RCC 7860 (cell line): ENCODE measurements at places on chromosomes 1 and 21.
A peak's percentile ranks its signal among the peaks of the same experiment; 100 is the strongest.

DNA sequence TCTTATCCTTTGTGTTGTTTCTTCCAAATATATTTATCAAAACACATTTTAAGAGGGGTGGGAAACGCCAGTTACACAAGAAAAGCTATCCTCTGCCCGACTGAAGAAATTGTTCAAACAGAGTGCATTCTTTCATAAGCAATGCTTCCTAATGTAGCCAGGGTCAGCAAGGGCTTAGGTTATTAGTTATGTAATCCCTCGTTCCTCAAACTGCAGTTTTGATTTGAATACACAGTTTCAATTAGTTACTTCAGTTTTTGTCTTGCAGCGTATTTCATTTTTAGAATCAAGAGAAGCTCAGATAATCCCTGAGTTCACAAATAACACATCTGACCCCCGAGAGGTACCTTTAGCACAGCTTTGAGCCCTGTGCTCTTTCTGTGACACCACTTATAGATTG is 141.7 kb upstream of the NRIP1 start:
- DNase-seq, result no peak

GRCh38 chr1:93814059-93814794 is 64.8 kb downstream of the DNTTIP2 start:
- DNase-seq, result peak; percentile 74

GRCh38 chr21:31913182-31913608 is 40.4 kb downstream of the HUNK start:
- no peak for DNase-seq

GRCh38 chr1:11272832-11273594 is at the start of gene UBIAD1:
Gene UBIAD1 (plus strand): TSS chr1:11273198. CDS start chr1:11273532, 334 bp downstream.
- DNase-seq, result peak; percentile 66

DNA sequence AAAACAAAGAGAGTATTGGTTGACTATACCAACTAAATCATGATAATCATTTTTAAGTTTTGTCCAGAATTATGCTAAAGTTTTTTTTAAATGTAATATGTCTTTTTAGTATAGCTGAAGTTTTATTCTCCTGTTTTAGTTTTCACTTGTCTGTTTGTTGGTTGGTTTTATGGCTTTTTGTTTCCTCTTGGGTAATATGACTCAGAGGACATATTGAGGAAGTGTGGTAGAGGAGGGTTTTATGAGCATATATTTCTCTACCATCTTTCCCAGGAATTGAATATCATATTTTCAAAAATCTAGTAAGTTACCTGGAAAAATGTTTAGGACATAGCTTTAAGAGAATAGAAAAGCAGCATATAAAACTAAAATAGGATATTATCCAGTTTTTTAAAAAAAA is 68.6 kb upstream of the MCOLN3 start:
- DNase-seq, result no peak

- DNase-seq, result no peak
Observed at GRCh38 chr1:19435181-19435580, 50.2 kb downstream of the CAPZB start.

GRCh38 chr1:47449822-47450552 is 12.1 kb downstream of the FOXD2 start:
- no peak for DNase-seq

DNA sequence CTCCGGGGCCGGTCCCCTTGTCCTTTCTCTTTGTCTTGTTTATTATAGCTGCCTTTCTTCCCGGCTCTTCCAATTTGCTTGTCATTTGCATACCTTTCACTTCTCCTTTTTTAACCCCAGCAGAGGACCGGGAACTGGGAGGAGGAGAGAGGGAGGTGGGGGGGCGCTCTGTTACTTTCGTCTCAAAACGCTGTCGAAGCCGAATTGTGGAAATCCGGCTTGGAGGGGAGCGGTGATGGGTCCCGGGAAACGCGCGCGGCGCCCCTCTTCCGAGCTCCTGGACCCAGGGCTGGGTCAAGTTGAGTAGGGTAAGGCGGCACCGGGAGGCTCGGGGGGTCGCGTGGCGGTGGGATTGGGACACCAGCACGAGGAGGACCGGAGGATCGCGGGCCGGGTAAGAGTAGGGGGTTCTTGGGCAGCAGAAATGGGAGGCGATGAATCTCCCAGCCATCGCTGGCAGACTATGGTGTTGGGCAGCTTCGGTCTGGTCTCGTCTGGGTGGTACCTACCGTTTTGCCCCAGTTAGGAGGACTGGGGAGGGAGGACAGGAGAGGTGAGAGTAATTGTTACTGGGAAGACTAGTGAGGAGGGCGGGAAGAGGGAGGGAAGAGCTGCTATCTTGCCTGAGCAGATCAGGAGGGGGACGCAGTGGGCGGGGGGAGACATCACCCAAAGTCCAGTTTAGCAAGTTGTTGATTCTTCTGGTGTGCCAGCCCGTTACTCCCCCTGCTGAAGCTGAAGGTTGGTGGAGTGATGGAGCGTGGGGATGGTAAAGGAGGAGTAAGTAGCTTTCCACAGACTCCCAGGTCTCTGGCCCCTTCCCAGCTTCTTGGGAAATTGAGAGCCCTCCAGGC is 1.5 kb downstream of the PROX1 start:
- DNase-seq, result no peak

- DNase-seq, result peak; percentile 36
Observed at GRCh38 chr1:74771913-74772515, 39.1 kb downstream of the TYW3 start.

GRCh38 chr1:56830052-56830451 is 10.8 kb upstream of the FYB2 start:
- no peak for DNase-seq
